ENCODE measurements at places on chromosomes 2 and 18.

GRCh38 chr18:42644729-42645131, 470.8 kb downstream of the RIT2 start:
- DNase-seq: peak; percentile 43

DNA sequence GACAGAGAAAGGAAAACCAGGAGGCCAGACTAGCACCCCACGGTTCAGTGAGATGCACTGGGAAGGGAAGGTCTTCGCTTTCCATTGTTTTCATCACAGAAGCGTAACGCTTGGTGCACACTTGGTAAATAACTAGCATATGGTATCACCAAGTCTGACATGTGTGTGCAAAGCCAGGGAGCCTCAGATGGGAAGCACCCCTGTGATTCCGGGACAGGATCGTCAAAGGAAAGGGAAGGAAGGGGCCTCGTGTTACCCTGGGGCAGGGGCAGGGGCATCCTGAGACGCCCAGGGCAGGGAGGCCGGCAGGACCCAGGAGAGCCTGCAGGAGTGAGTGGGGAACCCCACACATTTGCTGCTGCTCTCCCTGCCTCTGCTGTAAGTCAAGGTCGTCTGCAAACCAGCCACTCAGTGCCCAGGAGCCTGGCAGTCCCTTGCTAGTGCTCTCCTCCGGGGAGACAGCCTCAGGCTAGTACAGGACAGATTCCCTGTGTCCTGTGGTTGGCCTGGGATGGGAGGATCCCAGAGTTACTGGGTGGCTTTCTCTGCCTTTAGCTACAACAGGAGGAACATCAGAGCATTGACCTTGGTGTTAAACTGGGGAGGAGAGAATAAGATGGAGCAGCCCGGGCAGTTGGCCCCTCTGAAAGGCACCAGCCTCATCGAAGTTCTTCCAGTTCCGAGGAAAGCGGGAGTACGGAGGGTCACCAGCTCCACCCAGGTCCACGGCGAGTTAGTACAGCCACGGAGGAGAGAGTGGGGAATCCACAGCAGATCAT, 192.5 kb downstream of the NDUFA10 start:
- no peak for DNase-seq

DNA sequence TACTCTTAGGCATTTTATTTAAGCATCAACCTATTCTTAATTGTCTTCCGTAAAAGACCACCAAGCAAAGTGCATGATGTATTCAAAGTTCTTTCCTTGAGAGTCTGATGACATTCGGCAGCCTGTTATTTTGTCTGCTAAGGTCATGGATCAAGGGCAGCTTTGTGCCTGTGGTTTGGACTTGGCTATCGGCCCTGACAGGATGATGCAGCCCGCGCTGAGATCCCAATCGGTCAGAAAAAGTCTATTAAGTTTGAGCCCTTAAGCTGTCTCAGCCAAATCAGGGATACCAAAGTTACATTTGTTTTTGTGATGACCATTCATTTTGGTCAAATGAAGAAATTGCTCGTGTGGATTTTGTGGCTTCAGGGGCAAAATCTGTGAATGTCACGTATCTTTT, 718.9 kb upstream of the FANCL start:
- no peak for DNase-seq

DNA sequence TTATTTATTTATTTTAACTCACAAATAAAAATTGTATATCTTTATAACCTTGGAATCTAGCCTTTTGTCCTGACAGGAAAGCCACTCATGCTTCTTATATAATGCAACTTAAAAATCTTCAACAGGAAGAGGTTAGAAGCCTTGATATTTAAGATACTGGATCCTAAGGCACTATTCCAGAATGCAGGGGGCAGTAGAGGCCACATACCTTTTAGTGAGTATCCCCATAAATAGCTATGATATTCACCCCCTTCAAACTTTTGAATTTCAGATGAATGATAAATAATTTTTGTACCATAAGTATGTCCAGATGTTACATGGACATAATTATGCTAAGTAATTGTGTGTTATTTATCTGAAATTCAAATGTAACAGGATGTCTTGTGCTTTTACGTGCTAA, 592.7 kb upstream of the VRK2 start:
- no peak for DNase-seq

- DNase-seq: no peak
These were observed 19.3 kb upstream of the COPS8 start for GRCh38 chr2:237066396-237066795.

GRCh38 chr2:143132355-143132754, 3.1 kb downstream of the ARHGAP15 start:
- no peak for DNase-seq

GRCh38 chr2:104641786-104642185, 212.1 kb upstream of the POU3F3 start:
- DNase-seq: no peak

DNA sequence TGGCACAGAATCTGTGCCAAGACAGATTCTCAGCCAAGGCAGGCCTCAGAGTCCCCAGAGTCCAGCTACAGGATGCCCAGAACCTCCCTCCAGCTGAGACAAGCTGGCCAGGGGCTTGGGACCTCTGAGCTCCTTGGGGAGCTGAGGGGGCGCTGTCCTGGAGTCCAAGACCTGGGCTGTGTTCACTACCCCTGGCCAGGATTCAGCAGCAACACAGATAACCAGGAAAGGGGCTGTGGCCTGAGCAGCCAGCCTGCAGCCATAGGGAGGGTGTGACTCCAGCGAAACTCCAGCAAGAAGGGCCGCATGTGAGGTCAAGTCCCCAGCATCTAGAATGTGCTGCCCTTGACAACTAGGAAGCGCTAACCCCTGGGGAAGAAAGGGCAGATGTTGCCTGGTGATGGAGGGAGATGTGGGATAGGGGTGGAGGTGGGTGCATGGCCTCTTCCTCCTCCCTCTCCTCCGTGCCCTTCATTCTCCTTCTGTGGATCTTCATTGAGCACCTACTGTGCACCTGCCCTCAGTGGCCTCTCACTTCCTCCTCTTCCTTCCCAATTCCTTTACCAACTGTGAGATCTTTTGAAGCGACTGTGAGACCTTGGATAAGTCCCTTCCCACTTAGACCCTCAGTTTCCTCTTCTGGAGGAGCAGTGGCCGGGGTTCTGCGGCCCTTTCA, 7.7 kb upstream of the ARID5A start:
- DNase-seq: no peak
